ENCODE measurements at places on chromosomes 5 and 9. TPM values are rescaled to one million over a fixed set of nuclear protein-coding genes. Genes with fewer than 3 reads are reported as not detected.

- DNase-seq: no peak
These were observed 9.3 kb upstream of the ACSL6 start for GRCh38 chr5:132020568-132021339.

- DNase-seq: peak; percentile 82
These were observed 38.3 kb upstream of the CKMT2 start for GRCh38 chr5:81194633-81195334.

GRCh38 chr9:110447476-110447875 lies 109.8 kb upstream of the TXNDC8 start:
- DNase-seq: no peak

DNA sequence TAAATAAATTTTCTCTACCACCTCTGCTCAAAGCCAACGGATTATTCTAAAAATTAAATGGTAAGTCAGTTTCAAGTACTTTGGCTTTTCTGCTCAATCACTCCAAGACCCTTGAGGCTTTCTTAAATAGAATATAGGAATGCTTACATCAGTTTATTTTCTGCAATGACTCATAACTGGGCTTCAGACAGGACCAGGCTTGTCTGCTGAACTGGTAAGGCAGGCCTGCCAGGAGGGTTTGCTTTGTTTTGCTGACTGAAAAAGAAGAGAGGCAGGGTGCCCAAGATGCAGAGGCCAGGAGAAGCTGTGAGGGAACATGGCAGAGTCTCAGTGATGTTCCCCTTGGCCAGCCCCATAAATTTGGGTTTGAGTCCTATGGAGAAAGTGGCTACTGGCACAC lies 60.3 kb upstream of the EPB41L4A start:
- no peak for DNase-seq

DNA sequence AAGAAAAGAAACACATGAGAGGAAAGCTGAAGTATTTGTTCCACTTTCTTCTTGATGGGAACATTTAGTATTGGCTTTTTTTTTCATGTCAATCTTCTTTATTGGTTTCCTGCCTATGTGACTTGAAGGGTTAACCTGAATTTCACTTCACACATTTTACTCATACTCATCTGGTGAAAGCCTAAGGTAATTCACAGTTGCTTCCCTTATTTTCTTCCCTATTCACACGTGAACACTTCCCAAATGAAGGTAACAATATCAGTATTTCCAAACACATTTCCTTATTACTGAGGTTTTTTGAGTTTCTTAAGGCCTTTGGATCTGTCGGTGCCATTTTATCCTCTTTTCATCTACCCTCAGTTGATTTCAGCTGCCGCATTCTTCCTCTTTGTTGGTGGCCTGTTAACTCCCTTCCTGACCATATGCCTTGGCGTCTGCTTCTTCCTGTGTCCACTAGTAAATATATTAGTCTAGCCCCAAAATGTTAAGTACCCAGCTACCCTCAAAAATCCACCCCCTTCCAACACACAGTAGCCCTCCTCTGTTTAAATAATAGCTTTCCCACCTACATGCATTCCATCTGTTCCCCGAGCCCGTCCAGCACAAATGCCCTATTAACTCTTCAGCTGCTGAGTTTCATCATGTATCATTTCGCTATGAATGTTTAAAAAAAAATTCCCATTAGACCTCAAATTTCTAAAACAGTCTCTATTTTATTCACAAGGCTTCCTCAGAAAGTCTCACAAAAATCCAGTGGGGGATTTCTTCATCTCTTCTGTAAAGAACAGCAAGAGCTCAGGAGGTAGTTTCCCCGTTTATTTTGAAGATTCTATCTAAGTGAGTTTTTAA lies 97.3 kb downstream of the USP20 start:
- DNase-seq: no peak

- DNase-seq: no peak
These were observed 15.9 kb downstream of the ADAMTSL1 start for GRCh38 chr9:18489861-18490260.

GRCh38 chr9:121253821-121254501 lies 14.0 kb upstream of the GSN start:
- DNase-seq: no peak

- no peak for DNase-seq
These were observed 84.5 kb upstream of the SIMC1 start for GRCh38 chr5:176153741-176154140.

DNA sequence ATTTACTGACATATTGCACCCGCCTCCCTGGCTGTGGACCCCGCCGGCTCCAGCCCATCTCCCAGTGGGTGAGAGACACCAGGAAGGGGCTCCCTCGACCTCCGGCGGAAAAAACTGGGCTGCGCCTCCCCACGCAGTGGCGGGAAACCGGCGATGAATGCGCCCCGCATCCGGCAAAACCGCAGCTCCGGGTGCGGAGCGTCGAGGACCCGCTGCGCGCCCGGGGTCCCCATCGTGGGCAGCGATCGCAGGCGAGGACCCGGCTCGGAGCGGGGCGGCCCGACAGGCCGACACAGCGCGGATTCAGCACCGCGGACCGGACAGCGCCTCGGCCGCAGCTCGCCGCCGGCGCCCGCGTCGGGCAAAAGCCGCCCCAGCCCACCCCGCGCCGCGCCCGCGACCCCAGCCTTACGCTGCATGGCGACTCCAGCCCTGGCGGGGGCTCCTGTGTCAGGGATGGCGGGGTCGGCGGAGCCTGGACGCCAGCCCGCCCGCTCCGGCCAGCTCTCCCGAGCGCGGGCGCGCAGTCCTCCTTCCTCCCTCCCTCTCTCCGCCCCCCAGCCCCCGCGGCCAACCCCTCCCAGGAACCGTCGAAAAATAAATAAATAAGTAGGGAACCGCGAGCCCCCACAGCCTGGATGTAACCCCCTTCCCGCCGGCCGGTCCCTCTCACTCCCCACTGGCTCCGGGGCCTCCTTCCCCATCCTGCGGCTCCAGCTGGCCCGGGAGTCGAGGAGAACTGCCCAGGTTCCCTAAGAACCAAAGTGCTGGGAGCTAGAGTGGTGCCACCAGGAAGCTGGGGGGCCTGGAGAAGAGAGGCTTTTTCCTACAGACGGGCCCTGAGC lies 3.1 kb downstream of the LHX3 start:
- DNase-seq: no peak

DNA sequence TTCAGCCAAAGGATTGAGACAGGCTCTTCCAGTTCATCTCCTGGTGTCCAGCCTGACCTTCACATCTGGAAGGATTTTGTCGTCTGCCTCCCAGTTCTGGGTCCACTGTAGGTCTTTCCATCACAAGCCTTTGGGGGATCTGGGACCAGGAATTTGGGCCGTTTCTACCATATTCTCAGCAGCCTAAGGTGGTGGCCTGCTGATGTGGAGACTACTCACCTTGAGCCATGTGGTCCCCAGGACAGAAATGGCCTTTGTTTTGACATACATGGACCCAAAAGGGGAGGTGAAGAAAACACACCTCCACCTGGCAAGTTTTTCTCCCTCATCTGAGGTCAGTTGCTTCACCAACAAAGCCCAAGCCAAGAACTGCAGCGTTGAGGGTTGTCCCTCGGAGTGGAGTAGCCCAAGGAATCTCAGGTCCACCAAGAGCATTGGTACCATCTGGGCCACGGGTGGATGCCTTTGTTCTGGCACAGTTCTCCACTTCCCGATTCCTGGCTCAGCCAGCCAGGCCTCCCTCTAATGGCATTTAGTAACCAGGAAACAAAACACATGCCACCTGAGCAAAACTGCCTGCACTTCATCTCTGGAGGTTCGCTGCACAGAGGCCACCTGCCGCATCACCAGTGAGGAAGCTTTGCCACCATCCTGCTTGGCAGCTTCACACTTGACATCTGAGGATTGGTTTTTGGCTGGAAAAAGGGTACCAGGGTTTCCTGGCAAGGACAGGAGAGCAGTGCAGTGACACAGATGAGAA lies 24.7 kb downstream of the AMBP start:
- peak; percentile 18 for DNase-seq

DNA sequence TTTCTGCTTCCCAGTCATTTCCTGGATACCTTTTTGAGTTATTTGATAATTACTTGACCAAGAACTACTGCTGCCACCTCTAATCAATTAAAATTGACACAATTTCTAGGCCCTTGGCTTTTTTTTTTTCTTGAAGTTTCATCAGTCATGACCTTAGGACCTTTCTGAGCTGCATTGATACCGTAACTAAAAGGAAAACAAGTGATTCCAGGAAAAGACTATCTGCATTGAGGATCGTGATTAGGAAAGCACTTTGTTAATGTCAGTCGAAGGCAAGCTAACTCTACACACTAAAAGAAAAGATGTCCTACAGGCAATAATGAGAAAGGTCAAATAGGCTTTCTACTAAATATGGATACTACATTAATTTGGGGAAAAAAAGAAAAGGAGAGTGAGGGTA lies 69.9 kb downstream of the ARSB start:
- no peak for DNase-seq

- no peak for DNase-seq
These were observed 140.9 kb upstream of the DMRT1 start for GRCh38 chr9:700365-701282.

DNA sequence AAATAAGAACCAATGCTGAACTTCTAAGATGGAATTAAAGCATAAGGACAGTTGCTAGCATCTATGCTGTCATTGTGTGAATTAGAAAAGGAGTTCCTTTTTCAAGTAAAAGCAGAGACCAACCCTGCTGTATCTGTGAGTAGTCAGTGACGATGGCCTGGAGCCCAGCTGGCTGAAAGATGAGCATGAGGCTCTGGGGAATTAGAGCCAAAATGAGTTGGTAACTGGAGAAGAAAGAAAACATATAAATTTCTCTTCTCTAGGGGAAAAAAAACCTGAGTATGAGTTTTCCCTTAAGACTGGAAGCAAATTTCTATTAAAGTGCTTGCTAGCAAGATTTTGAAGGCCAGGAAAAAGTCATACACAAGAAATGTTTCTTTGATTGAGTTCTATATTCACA lies 1.6 kb upstream of the SPZ1 start:
- DNase-seq: no peak

- DNase-seq: no peak
These were observed 4.9 kb upstream of the FRRS1L start for GRCh38 chr9:109171926-109172325.

GRCh38 chr5:69152731-69153130 lies 14.2 kb upstream of the CCNB1 start:
- DNase-seq: no peak

DNA sequence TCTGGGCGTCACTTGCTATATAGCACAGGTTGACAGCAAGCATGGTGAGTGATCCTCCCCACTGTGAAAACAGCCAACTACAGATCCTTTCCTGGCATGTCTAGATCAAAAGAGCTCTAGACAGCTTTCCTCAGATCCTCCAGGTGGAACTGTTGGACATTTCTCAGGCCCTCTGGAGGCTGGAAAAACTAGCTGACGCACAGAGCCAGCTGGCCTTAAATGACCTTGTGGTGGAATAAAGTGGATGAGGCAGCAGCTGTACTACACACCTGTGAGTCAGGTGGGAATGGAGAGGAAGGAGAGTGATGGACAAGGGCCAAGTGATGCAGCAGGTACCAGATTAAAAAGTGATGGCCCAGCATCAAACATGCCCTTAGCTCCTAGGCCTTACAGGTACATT lies 172.7 kb downstream of the TRIM32 start:
- DNase-seq: peak; percentile 34

CHSY3 gene
- 3.3 TPM for total RNA-seq

SPATA6L gene
- total RNA-seq: 3.6 TPM

RNF183 gene
- not detected for total RNA-seq

PCDHGB3 gene
- total RNA-seq: 4.2 TPM
